ENCODE measurements at places on chromosomes 6 and 20. TPM values are rescaled to one million over a fixed set of nuclear protein-coding genes. Genes with fewer than 3 reads are reported as not detected.

- DNase-seq = no peak
These were observed 23.2 kb downstream of the FAM50B start for GRCh38 chr6:3872370-3872854.

DNA sequence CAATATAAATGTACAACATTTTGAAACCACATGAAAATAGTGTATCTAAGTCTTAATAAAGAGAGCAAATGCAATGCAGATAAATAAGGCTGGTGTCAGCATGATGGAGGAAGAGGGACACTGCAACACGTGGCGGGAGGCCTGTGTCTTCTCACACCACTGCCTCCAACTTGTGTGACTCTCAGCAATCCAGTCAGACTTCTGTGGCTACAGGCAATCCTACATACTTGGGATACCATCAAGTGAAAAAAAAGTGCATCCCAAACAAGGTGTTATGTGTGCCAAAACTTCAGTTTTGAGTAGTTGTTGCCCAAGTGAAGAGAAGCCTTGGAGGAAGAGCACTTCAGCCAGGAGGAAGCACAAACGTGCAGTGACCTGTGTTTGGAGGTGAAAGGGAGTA is 68.6 kb downstream of the PKIB start:
- no peak for DNase-seq

DNA sequence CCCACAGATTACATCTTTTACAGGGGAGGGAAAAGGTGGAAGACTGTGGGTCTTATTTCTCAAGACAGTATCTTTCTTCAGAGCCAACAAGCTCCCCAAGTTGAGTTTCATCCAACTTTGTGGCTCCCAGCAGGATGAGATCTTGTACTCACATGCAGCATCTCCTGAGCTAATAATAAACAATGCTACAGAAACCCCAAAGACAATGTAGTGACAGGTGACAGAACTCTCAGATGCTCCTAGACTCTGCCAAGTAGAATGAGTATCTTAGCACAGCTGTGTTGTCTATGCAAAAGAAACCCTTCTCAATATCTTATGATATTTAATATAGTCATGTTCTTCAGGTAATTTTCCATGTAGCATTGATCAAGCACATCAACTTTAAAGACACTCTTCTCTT is 90.0 kb downstream of the TBX18 start:
- no peak for DNase-seq

DNA sequence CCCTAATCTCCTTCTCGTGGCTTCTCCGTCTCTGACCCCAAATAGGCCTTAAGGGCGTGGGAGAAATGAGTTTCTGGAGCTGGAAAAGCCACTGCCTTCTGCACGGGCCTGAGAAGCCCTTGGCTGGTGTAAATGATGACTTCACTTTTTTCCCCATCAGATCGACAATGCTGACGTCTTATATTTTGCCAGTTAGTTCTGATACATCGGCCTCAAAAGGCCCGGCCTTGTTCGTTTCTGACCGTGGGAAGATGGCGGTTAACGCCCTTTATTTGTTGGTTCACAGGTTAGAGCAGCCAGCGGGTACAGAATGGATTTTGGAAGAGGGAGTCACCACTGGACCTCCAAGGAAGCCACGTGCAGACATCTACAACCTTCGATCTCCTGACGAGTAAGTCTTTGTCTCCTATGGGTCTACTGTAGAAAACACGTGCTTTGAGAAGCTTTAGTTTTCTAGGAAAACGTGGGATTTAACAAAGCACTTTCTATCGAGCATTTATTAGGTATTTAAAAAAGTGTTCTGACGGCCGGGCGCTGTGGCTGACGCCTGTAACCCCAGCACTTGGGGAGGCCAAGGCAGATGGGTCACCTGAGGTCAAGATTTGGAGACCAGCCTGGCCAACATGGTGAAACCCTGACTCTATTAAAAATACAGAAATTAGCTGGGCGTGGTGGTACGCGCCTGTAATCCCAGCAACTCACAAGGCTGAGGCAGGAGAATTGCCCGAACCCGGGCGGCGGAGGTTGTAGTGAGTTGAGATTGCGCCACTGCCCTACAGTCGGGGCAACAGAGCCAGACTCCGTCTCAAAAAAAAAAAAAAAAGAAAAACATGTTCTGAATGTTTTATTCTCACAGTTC is 1.2 kb upstream of the ZNFX1 start:
- DNase-seq = no peak

GRCh38 chr20:44350567-44350966 is 4.9 kb upstream of the HNF4A start:
- no peak for DNase-seq

GRCh38 chr6:134739299-134740026 is 210.4 kb downstream of the ALDH8A1 start:
- DNase-seq = no peak

RARS2 gene
- polyA plus RNA-seq = 69.5 TPM

SLC35D3 gene
- 1.5 TPM for polyA plus RNA-seq

SPINT3 gene
- not detected for polyA plus RNA-seq

PNPLA1 gene
- polyA plus RNA-seq = 0.20 TPM

SLC9A8 gene
- polyA plus RNA-seq = 7.4 TPM

ZNF322 gene
- 39.1 TPM for polyA plus RNA-seq

TRIM15 gene
- not detected for polyA plus RNA-seq

LY6G6D gene
- polyA plus RNA-seq = not detected
